ENCODE measurements at places on chromosomes 7 and 10. TPM values are rescaled to one million over a fixed set of nuclear protein-coding genes. Genes with fewer than 3 reads are reported as not detected.
A peak's percentile ranks its signal among the peaks of the same experiment; 100 is the strongest.

DNA sequence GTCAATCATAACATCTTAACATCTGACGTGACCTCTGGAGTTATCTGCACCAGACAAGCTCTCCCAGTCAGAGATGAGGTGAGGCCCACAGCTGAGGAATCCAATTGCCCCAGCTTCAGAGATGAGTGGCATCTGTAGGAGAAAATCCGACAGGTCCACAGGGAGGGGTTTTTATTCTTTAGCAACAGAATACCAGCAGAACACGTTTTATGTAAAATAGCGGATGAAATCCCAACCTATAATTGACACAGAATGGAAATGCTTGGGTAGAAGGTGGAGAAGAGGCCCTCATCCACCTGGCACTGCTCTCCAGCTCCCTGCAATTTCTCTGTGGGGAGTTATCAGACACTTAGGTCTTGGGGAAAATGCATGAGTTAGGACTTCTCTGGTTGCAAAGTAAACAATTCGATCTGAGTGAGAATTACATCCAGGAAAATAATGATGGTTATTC lies 144.2 kb upstream of the NRP1 start:
- DNase-seq, result no peak

DNA sequence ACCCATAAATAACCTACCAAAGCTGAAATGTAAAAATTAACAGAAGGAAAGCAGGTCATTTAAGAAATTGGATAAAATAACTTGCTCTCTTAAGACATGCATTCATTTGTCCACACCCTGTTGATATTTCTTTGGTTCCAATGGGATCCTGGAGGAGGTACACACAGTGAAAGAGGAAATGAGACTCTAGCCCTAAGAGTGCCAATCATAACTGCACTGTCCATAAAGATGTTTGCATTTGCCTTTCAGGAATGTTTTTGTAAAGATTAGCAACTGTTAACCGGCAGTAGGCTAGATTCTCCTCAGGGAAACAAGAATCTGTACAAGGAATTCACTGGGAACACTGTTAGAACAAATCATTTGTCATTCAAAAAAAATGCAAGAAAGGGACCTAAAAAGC lies 61.0 kb downstream of the MEOX2 start:
- no peak for DNase-seq

DNA sequence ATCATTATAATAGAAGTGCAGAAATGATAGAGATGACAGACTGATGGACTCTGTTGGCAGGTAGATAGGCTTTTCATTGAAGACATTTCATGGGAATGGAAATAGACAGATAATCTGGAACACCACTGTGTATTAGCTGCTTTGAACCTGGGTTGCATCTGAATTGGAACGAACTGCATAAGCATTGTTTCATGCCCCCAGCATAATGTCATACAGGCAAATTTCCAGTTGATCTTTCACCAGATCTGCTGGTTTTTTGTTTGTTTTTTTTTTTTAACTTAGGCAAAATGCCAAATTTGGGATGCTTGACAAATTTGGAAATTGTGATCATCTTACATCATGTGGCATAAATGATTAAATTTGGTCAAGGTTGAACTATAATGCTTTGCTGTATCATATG lies 172.1 kb upstream of the AOAH start:
- no peak for DNase-seq

DNA sequence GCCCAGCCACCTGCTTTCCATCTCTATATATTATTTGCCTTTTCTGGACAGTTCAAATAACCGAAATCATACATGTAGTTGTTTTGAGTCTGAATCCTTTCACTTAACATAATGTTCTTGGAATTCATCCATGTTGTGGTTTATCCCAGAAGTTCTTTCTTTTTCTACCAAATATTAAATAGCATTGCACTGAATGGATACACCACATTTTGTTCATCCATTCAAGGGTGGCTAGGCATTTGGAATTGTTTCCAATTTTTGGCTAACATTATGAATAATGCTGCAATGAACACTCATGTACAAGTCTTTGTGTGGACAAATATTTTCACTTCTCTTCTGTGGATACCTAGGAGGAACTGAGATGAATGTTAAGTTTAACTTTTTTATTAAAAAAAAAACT lies 18.0 kb downstream of the DNAJC1 start:
- DNase-seq, result no peak

DNA sequence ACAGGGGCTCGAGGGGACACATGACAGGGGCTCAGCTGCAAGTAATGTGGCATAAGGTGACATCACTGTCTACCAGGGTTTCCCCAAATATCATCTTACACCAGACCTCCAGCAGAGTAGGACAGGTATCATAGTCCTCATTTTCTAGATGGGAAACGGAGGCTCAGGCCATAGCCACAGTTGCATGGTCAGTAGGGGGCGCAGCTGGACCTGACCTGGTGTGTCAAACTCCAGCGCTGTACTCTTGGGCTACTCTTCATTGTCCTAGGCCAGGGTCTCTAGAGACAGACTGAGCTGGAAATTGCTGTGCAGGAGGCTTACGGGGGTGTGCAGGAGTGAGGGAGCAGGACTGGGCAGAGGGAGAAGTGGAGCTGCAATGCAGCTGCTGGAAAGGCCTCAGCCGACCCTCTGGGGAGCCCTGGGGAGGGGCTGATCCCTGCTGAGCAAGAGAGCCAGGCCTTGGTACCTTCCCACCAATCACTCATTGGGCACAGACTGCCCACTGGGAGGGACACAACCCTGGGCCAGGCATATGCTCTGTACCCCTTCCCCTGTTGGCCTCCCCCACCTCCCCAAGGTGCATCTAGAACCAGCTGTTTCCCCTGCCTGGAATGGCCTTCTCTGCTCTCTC lies 89.9 kb downstream of the CDH23 start:
- no peak for DNase-seq

GRCh38 chr10:12196531-12197211 lies 683 bp downstream of the CDC123 start:
- no peak for DNase-seq

DNA sequence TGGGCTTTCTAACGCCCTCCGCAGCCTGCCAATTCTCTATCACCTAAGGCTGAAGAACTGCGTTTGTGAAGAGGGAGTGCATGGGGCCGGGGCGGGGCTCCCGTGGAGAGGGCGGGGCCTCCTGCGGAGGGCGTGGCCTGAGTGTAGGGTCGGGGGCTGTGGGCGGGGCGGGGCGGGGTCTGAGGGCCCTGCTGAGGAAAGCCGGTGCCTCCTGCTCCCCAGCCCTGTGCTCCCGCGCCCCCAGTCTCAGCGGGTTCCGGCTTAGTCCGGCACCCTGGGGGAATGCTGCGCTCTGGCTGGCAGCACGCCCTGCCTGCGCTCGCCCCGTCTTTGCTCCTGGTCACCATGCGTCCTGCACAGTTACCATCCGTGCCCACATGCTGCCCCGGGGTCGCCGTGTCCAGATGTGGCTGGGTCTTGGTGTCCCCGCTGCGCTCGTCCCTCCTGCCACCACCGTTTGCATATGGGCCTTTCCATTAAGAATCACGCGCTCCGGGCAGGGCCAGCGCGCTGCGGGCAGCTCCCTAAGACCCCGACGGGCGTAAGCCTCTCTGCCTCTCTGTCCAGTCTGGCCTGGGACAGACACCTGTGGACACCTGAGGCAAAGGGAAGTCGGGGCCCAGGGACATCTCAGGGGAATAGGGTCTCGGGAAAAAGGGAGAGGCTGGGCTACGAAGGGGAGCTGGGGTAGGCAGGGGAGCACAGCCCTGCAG lies 144.0 kb upstream of the RET start:
- peak; percentile 20 for DNase-seq

GRCh38 chr10:62080905-62081304 lies 179.4 kb downstream of the ARID5B start:
- DNase-seq, result no peak

- no peak for DNase-seq
Measured at GRCh38 chr10:14116021-14116420, 214.7 kb downstream of the FRMD4A start.

DNA sequence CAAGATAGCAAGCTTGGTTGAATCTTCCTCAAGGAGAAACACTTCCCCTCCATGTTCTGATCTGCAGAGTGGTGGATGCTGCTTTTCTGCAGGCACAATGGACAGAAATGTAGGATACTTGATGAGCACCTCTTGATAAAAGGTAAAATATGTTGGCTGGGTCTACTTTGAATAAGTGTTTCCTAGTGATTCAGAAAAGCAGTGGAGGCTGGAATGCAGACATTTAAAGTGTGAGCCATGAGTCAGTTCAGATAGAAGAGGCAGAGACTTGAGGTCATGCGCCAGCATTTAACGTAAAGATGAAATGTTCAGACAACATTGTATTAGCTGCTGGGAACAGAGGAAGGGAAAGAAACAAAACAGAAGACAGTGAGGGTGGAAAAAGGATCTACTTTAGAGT lies 403.1 kb downstream of the ADRA2A start:
- DNase-seq, result no peak

DNA sequence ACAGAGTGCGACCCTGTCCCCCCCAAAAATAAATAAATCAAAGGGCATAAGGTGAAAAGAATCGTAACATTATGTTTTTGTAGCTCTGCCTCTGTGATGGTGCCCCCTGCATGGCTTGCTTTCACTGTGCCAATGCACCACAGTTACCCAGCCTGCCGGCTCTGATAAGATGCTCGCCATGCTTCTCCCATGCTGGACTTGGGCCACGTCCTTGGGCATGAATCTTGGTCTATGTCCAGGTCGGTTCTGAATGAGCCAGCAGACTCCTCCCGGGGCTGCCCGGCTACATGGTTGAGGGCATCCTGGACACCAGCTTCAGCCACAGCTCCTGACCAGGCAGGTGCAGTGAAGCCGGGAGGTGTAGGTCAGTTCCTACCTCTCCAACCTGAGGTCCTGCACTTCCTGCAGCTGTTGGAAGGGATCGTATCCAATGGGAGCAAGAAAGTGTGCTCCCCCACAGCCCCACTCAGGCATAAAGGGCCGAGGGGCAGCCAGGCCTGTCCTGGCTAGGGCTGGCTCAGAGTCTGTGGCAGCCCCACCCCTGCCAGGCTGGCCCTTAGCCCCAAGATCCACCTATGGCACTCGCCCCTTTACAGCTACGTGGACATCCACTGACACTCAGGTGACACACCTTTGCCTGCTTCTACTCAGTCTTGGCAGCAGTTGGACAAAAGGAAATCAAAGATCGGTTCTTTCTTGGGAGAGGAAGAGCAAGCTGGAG lies 34.1 kb downstream of the CHST3 start:
- DNase-seq, result no peak

DNA sequence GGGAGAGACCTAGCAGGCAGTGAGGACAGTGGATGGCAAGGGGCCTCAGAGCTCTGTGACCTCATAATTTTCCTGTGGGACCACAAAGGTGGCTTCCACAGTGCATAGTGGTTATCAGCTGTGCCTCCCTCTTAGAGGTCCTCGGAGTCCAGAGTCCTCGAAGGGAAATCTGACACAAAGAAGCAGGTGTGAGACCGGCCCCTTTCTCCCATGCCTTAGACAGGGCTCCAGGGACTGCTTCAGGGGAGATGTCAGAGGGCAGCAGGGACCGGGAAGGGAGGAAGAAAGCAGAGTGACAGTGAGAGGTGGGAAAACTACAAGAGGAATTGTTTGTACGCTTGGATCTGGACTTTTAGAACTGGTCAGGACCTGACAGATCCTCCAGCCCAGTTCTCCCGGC lies 66.3 kb downstream of the BAMBI start:
- no peak for DNase-seq

Gene TFEC
- not detected for polyA plus RNA-seq

Gene SFTPD
- not detected for polyA plus RNA-seq

Gene ZNF239
- 1.6 TPM for polyA plus RNA-seq

Gene MBL2
- polyA plus RNA-seq, result not detected

Gene SDK1
- polyA plus RNA-seq, result not detected

Data from CD4-positive, alpha-beta memory T cell (primary cell).